Skin of body (tissue), 3 donors: ENCODE measurements at places on chromosomes 5 and 9. TPM values are rescaled to one million over a fixed set of nuclear protein-coding genes. Genes with fewer than 3 reads are reported as not detected.

IPO11 gene
- 29.2 TPM for total RNA-seq

ANKRD20A1 gene
- total RNA-seq, result 0.89 TPM

GRCh38 chr9:118959366-118959765, 409.9 kb downstream of the BRINP1 start:
- no peak for DNase-seq

GRCh38 chr9:4258320-4259090, 41.4 kb downstream of the GLIS3 start:
- DNase-seq, result no peak

DNA sequence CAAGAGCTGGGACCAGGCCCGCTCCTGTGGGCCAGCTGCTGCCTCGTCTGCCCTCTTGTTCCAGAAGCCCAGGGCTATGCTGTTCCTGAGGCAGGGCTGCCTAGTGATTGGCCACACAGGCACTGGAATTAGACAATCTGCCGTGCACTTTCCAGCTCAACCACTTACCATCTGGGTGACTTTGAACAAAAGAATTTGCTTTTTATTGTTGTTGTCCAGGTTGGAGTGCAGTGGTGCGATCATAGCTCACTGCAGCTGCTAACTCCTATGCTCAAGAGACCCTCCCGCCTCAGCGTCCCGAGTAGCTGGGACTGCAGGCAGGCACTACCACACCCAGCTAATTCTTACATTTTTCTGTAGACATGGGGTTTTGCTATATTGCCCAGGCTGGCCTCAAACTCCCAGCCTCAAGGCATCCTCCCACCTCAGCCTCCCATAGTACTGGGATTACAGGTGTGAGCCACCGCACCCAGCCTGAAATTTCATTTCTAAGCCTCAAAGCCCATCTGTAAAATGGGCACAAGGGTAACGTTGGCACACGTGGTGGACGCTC, 1.2 kb upstream of the NEK6 start:
- no peak for DNase-seq
